ENCODE measurements at places on chromosomes 2 and 18.

DNA sequence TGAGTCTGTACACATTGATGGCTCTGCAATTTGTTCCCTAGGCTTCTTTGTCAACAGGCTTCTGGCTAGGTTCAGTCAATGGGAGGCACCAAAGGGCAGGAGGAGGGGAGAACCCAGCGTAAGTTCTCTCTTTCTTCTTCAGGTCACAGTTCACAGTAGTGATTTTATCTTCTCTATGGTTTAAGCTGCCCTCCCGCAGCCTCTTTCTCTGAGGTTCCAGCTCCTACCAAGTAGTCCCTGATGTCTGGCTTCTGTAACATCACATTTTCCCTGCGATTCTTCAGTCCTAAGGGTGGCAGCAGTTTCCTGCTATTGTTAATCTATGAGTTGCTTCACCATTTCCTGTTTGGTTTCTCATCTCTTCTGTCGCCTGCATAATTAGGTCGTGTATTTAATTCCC, 107.4 kb downstream of the CPO start:
- DNase-seq, result no peak

DNA sequence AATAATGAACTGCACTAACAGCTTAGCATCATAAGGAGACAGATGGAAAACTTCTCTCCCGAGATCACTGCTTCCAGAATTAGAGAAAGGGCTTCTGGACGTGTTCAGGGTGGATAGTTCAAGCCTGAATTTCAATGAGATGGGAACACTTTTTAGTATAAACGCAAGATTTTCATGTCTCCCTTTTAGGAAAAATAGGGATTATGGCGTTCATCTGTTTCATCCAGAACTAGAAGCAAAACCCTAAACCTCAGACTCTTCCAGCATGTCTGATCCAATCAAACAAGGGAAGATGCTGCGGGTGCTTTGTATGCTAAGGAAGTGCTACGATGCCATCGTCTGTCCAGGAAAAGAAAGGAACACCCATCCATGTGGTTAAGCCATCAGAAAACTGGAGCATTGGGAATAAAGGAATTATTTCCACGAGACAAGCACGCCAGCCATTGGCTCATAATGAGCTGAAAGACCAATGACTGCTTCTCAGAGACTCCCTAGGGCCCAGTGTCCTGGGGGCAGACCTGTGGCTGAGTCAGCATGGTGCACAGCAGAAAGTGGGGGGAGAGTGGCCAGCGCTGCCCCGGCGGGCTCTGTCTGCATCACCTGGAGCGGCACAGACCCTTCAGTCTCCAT, 65.9 kb upstream of the AFF3 start:
- DNase-seq, result no peak

DNA sequence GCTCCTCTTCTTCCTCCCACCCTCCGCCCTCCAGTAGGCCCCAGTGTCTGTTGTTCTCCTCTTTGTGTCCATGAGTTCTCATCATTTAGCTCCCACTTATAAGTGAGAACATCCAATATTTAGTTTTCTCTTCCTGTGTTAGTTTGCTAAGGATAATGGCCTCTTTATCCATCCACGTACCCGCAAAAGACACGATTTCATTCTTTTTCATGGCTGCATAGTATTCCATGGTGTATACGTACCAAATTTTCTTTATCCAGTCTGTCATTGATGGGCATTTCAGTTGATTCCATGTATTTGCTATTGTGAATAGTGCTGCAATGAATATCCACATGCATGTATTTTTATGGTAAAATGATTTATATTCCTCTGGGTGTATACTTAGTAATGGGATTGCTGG, 82.2 kb downstream of the COPS8 start:
- no peak for DNase-seq

DNA sequence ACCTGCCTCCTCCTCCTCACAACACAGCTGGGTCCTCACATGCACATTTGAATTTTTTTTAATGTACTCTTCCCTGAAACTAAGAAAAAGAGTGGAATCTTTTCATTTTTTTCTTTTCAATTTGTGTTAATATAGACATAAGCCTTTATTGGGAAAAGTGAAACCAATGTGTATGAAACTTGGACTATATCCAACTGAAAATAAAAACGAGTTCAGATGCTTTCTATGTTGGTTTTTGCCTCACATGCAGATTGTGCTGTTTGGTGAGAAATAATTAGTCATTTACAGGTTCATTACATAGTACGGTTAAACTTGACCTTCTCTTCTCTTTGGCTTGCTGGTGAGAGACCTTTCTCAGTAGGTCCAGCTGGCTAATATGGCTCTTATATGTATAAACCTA, 515.2 kb upstream of the FANCL start:
- DNase-seq, result no peak

GRCh38 chr2:166727095-166727494, 161.2 kb upstream of the XIRP2 start:
- DNase-seq, result no peak

- DNase-seq, result no peak
Measured at GRCh38 chr2:218262631-218263586, 2.1 kb downstream of the GPBAR1 start.

- no peak for DNase-seq
Measured at GRCh38 chr2:238515377-238515776, 88.7 kb downstream of the ASB1 start.

DNA sequence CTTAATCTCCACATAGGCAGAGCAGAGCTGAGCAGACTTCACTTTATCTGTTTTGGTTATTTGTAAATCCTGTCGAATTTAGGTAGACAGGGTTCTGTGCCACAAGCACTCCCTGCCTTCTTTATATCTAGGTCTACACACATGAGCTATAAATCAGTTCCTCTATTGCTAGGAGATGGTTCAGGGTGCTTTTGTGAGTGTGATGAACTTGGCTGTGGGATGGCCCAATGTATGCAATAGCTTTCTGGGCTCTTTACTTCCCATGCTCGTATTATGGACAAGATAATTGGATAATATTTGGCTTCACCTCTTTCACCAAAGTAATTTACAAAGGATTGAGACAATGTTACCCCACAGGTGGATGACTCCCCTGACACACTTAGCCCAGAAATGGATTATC, 72.2 kb downstream of the PLB1 start:
- DNase-seq, result no peak

- DNase-seq, result no peak
Measured at GRCh38 chr18:46531482-46531881, 125.5 kb downstream of the LOXHD1 start.

GRCh38 chr2:171712051-171712450, 24.8 kb downstream of the DYNC1I2 start:
- no peak for DNase-seq

- DNase-seq, result no peak
Measured at GRCh38 chr2:127630096-127630863, 15.7 kb upstream of the GPR17 start.

DNA sequence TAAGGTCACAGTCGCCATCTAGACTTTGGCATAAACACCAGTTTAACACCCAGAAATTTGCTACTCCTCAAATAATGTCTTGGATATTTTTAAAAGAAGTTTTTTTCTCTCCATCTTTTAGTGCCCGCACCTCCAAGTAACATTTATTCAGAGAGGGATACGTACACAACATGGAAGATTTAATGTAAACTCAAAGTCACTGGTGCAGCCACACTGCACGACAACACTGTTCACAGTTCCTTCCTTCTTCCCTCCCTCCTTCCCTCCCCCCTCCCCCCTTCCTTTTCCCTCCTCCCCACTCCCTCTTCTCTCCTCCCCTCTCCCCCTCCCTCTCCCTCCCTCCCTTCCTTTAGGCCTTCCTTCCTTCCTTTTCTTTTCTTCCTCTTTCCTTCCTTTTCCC, 56.5 kb downstream of the NPPC start:
- DNase-seq, result no peak

- no peak for DNase-seq
Measured at GRCh38 chr2:169080250-169081069, 11.1 kb downstream of the DHRS9 start.
